Ovary (tissue), 10 donors: ENCODE measurements at places on chromosomes 13 and 19. TPM values are rescaled to one million over a fixed set of nuclear protein-coding genes. Genes with fewer than 3 reads are reported as not detected.

DNA sequence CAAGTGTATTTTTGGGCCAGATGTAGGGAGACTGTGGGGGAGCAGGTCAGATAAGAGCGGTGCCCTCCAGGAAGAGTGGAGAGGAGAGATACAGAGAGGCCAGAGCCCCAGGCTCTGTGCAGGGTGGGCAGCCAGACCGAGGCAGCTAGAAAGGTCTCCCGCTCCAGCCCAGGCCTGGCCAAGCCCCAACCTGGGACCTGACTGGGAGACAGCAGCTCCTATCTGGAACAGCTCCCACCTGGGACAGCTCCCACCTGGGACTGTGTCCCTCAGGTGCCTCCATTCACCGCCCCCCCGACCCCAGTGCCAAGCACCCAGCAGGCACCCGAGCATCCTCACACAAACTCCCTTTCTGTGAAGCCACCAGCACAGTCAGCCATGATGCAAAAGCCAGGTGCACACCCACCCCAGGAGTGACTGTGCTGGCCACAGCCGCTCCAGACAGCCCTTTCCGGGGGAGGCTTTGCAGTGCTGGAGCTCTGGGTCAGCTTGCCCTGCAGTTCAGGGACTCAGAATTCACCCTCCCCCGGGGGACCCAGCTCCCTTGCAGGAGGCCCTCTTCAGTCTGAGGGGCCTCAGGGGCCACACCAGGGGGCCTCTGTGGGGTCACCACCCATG is 2.1 kb upstream of the GRTP1 start:
- H3K4me3 ChIP-seq, result no peak overlapping the region
- no peak for DNase-seq
- no peaks in the 10 kb centered on the region for H3K36me3 ChIP-seq
- H3K27ac ChIP-seq, result no peak overlapping the region

Gene MYO1F
- 7.5 TPM for total RNA-seq

GRCh38 chr13:53901593-53901992 is 873.0 kb downstream of the OLFM4 start:
- H3K36me3 ChIP-seq, result no peaks in the 10 kb centered on the region
- H3K27me3 ChIP-seq, result no peaks in the 10 kb centered on the region
- no peak overlapping the region for H3K4me3 ChIP-seq
- no peak for DNase-seq
- no peak overlapping the region for H3K27ac ChIP-seq

Gene PEX11G
- total RNA-seq, result 5.1 TPM

DNA sequence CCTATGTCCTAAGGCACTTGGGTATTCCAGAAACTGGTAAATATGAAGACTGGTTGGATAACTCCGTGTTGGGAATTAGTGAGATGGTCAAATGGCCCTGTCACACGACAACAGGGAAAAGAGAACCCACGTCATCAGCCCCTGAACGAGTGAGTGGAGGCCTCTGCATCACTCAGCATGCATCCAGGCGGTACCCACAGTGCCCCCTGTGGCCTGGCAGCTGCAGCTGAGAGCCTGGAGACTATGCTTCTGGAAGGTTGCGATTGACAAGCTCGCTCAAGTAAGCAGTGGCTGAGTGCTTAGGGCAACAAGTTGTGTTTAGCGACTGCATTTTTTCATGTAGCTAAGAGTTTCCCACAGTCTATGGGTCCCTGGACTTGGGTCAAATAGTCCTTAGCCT is 55.9 kb downstream of the COL4A2 start:
- no peaks in the 10 kb centered on the region for H3K27me3 ChIP-seq
- H3K27ac ChIP-seq, result no peak overlapping the region
- no peak for DNase-seq
- H3K4me1 ChIP-seq, result peaks cover 14% of the 10 kb centered on the region
- no peaks in the 10 kb centered on the region for H3K36me3 ChIP-seq
